Right forelimb (tissue), 1 donor: ENCODE measurements at places on chromosomes 4 and X.

- DNase-seq, result no peak
Observed at GRCh38 chrX:120761810-120762209, 113.9 kb downstream of the CT47B1 start.

DNA sequence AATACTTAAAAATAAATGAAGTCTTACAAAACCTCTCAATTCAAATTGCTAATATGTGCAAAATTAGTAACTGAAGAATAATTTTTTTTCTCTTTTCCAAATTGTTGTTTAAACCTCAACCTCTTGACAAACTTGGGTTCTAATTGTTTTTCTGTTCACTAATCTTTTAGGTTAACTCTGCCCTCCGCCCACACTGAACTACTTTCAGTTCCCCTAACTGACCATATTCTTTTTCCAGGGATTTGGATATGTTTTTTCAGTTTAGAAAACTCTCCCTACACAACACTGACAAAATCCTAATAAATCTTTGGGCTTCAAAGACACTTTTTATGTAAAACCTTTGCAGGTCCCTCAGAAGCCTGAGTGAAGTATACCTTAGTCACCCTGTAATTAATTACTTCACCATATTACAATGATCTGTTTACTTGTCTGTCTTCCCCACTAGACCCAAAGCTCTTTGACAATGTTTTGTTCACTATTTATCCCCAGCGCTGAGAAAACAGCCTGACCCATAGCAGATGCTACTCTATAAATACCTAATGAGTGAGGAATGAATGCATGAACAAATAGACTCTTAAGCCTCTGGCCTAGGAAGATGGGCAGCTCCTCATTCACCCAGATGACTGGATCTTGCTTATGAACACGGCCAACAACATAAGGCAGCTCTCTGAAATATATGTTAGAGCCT, 134.9 kb downstream of the MAML3 start:
- DNase-seq, result no peak

DNA sequence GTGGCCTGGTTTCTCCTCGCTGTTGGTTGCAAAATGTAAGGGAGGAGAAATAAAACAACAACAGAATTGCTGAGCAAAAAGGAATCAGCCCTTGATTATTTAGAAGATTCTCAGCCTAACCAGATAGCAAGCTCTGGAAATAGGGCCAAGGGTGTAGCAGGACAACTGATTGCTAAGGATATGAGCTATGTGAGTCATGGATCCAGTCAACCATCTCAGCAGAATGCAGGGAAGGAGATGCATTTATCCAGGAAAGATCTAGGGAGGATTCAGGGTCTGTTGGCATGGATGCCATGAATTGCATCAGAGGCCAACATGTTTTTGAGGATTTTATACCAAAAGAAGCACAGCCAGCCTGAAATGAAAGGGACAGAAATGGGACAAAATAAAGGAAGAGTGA, 2.2 kb upstream of the XAGE3 start:
- DNase-seq, result no peak

GRCh38 chr4:156615066-156615531, 356.5 kb downstream of the PDGFC start:
- no peak for DNase-seq
